ENCODE measurements at places on chromosomes 13 and 19. TPM values are rescaled to one million over a fixed set of nuclear protein-coding genes. Genes with fewer than 3 reads are reported as not detected.

Gene NCAN
- polyA plus RNA-seq = not detected

GRCh38 chr19:50705422-50706019, 14.1 kb downstream of the SHANK1 start:
- no peak for DNase-seq

DNA sequence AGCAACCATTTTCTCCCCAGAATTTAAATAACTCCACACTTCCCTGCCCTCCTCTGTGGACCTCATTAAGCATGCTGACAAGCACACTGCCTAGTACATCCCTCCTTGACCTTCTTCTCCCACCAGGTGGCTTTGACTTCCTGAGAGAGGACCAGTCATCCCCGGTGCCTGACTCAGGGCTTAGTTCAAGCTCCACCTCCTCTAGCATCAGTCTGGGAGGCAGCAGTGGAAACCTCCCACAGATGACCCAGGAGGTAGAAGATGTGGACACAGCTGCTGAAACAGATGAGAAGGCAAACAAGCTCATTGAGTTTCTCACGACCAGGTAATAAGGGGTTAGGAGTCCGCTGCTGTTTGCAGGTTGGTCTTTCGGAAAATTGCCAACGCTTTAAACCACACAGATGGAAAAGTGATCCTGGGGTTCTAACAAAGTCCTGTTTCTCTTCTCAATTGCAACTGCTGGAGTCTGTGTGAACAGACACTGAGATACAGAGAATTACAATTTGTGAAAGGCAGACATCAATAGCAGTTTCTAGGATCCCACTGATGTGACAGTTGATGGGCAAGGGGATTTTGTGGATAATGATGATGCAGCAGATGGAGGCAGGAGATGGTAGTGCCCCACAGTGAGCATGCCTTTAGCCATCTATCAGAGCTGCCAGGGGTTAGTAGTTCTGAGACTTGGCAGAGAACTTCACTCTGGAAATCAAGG, 86.7 kb downstream of the ZAR1L start:
- no peak for DNase-seq

DNA sequence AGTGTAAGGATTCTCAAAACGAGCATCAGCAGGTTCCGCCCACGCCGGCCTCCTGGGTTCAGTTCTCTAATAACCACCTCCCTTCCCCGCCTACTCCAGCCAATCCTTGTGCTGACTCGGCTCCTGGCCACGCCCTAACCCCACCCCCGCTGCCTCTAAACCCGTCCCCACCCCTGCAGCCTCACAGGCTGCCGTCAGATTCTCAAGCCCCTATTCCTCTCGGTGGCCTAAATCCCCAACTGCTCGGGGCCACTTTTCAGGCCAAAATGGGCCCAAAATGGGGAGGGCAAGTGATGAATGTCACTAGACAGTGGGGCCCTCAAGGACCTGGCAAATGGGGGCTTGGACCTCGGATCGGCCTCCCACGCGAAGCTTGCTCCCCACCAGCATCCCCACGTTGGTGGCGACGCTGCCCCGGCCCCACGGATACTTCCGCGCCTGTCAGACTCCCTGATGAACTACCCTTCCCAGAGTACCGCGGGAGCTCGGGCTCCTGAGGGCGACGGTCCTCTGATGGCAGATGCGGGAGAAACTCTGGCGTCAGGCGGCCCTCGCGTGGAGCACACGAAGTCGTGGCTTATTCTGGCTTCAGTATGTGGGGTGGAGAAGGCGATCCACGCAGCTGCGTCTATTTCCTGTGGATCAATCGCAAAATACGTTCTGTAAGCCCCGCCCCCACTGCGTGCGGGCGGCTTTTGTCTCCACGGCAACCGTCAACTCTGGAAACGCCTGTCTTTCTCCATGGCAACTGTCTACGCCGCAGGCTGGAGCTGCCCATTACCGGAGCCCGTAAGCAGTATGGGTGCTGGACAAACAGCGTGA, 24.8 kb downstream of the ZNF473 start:
- peak; percentile 91 for DNase-seq

DNA sequence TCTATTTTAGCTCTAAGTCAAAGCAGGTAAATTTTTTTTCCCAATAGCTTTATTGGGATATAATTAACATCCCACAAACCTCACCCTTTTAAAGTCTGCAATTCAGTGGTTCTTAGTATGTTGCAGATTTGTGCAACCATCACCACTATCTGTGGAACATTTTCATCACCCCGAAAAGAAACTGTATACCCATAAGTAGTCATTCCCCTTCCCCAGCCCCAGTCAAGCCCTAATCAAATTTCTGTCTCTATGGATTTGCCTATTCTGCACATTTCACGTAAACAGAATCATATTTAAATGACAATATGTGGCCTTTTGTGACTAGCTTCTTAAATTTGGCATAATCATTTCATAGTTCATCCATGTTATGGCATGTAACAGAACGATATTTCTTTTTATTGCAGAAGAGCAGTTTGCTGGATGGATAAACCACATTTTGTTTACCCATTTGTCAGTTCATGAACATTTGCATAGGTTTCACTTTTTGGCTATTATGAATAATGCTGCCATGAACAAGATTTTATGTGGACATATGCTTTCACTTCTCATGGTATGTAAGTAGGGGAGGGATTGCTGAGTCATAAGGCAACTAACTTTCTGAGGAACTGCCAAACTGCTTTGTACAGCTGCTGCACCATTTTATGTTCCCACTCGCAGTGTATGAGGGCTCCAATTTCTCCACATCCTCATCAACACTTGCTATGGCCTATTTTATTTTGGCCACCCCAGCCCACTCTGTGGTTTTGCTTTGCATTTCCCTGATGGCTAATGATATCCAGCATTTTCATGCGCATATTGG, 10.9 kb downstream of the SLC46A3 start:
- DNase-seq = no peak

DNA sequence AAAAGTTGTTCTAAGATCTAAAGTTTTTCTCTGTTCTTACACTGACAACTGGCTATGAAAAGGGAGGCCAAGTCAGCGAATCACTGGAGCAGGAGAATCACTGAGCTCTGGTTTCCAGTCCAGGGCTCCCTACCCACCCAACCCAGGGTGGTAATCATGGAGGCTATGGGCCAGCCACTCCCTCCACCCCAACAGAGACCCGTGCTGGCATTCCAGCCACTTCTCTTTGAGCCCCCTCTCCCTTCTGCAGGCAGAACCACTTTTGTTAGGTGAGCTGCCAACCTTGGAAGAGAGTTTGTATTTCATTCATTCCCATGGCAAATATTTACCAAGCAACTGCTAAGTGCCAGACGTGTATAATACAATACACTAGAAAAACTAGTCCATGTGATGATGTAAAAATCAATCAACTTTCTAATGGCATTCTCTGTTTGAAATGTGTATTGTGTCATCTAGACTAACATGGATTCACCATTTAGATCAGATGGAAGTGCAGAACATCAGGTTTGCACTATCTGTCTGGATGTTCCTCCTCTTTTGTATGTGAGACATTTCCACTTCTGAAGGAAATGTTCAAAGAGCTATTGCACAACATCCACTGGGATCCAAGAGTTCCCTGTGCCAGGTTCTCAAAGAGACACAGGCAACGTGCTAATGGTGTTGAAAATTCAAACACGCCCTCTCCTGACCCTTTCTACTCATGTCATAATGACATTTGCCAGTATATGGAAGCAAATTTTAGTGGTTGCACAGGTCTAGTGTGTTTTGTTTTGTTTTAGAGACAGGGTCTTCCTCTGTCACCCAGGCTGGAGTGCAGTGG, 5.3 kb downstream of the MLNR start:
- no peak for DNase-seq

Gene LHB
- polyA plus RNA-seq = 0.50 TPM

Gene HSD17B14
- 16.5 TPM for polyA plus RNA-seq

Gene ZNF235
- polyA plus RNA-seq = 4.7 TPM

GRCh38 chr13:50365408-50366391, 350.5 kb downstream of the KCNRG start:
- no peak for DNase-seq

Measured in spleen (tissue), 13 donors.